ENCODE measurements at places on chromosomes 7 and 10. TPM values are rescaled to one million over a fixed set of nuclear protein-coding genes. Genes with fewer than 3 reads are reported as not detected.

Gene MRLN
- total RNA-seq, result not detected

Gene GOLGA7B
- 1.0 TPM for total RNA-seq

GRCh38 chr10:72697716-72698115 is 5.8 kb downstream of the MCU start:
- no peak for DNase-seq

GRCh38 chr10:69733791-69734261 is 67.9 kb upstream of the COL13A1 start:
- no peak for DNase-seq

DNA sequence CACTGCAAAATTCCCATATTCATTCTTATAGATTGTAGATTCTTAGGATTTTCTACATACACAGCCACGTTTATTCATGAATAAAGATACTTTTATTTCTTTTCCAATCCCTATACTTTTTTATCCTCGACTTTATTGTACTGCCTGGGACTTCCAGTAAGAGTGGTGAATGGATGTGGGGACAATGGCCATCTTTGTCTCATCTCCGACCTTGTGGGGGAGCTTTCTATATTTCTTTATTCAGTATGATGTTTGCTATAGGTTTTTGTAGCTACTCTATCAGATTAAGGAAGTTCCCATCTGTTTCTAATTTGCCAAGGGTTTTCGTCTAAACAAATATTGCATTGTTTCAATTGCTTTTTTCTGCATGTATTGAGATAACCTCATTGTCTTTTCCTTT is 184.3 kb downstream of the FOXP2 start:
- DNase-seq, result no peak

Data from lung (tissue), 17 donors.